Stimulated activated memory B cell treated with anti-CD40 and anti-IgM and Interleukin-4, amounts not matched to agents 10 μg/mL and 1 μg/mL and 100 μg/mL, for 72 hours (primary cell): ENCODE measurements at places on chromosomes 4 and X.

DNA sequence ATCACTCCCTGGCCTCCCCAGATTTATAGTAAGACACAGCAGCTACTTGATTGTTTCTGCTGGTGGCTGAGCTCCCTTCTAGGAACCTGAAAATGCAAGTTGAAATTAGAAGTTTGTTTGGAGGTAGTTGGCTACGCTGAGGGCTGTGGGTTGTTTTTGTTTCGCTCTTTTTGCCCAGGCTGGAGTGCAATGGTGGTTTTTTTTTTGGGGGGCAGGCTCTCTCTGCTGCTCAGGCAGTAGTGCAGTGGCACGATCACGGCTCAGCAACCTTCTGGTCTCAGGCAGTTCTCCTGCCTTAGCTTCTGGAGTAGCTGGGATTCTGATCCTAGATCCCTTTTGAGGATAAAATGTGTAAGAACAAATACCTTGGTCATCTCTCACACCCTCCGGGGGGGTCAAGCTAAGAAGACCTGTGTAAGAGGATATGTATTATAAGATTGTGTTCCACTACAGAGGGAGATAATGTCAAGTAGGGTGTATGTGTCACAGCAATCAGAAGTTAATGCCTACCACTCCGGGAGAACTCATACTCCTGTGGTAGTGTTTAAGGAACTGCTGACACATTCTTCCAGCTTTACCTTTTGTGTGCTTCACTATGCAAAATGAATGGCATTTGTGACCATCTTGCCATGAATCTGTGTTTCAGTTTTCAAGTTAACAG lies 9.7 kb downstream of the JADE1 start:
- H3K4me1 ChIP-seq = peaks cover 43% of the 10 kb centered on the region
- ATAC-seq = no peak
- no peaks in the 10 kb centered on the region for H3K27me3 ChIP-seq
- peaks cover 9% of the 10 kb centered on the region for H3K36me3 ChIP-seq

- no peaks in the 10 kb centered on the region for H3K4me1 ChIP-seq
- no peak overlapping the region for H3K27ac ChIP-seq
- ATAC-seq = no peak
- no peaks in the 10 kb centered on the region for H3K36me3 ChIP-seq
Measured at GRCh38 chrX:123303429-123303828, 119.4 kb downstream of the GRIA3 start.

DNA sequence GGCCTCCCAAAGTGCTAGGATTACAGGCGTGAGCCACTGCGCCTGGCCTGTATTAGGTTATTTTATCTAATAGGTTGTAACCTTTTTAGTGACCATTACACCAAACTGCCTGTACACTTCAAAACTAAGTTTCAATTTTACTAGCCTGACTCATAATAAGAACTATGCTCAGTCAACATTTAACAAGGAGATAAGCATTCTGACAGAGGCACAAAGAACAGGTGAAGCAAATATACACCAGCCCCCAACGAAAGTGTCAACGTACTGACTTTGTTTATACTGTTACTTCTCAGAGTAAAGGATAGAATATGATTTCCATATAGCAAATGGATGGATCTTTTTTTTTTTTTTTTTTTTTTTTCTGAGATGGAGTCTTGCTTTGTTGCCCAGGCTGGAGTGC lies 62.8 kb downstream of the SHISA3 start:
- H3K36me3 ChIP-seq = peaks cover 47% of the 10 kb centered on the region
- no peak overlapping the region for H3K4me3 ChIP-seq
- peak; percentile 70 for ATAC-seq
- H3K27ac ChIP-seq = no peak overlapping the region
- no peaks in the 10 kb centered on the region for H3K27me3 ChIP-seq
- peaks cover 5% of the 10 kb centered on the region for H3K4me1 ChIP-seq

GRCh38 chrX:24480400-24480865 lies 15.3 kb downstream of the PDK3 start:
- peak overlapping the region; percentile 92 for H3K27ac ChIP-seq
- H3K27me3 ChIP-seq = no peaks in the 10 kb centered on the region
- peaks cover 20% of the 10 kb centered on the region for H3K4me1 ChIP-seq
- peak; percentile 52 for ATAC-seq
- H3K4me3 ChIP-seq = peak overlapping the region; percentile 72

DNA sequence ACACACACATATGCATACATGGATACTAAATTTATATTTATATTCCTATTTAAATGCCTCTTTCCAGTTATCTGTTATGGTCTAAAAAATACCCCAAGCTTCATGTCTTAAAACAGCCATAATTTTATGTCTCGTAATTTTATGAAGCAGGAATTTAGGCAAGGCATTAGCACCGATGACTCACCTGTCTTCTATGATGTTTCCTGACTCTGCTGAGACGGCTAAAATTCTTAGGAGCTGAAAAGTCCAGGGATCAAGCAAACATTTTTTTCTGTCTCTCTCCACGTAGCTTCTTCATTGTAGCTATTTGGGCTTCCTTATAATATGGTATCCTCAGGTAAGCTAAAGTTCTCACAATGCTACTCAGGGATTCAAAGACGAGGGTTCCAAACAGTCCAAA lies 930.3 kb downstream of the STIM2 start:
- H3K27me3 ChIP-seq = no peaks in the 10 kb centered on the region
- no peaks in the 10 kb centered on the region for H3K36me3 ChIP-seq
- H3K4me1 ChIP-seq = no peaks in the 10 kb centered on the region
- H3K4me3 ChIP-seq = no peak overlapping the region

GRCh38 chr4:79576429-79576753 lies 168.4 kb upstream of the GK2 start:
- peak; percentile 67 for ATAC-seq
- no peak overlapping the region for H3K27ac ChIP-seq
- peaks cover 6% of the 10 kb centered on the region for H3K4me1 ChIP-seq
- no peaks in the 10 kb centered on the region for H3K27me3 ChIP-seq
- H3K36me3 ChIP-seq = no peaks in the 10 kb centered on the region
- H3K4me3 ChIP-seq = no peak overlapping the region

- peak overlapping the region; percentile 74 for H3K27ac ChIP-seq
- peaks cover 17% of the 10 kb centered on the region for H3K36me3 ChIP-seq
- H3K4me1 ChIP-seq = peaks cover 7% of the 10 kb centered on the region
- ATAC-seq = peak; percentile 69
Measured at GRCh38 chr4:146458594-146458993, 63.1 kb downstream of the SLC10A7 start.

GRCh38 chrX:33339219-33339618 lies 127.9 kb upstream of the DMD start:
- H3K27ac ChIP-seq = no peak overlapping the region
- H3K4me3 ChIP-seq = no peak overlapping the region
- H3K27me3 ChIP-seq = no peaks in the 10 kb centered on the region
- no peaks in the 10 kb centered on the region for H3K36me3 ChIP-seq
- ATAC-seq = no peak

DNA sequence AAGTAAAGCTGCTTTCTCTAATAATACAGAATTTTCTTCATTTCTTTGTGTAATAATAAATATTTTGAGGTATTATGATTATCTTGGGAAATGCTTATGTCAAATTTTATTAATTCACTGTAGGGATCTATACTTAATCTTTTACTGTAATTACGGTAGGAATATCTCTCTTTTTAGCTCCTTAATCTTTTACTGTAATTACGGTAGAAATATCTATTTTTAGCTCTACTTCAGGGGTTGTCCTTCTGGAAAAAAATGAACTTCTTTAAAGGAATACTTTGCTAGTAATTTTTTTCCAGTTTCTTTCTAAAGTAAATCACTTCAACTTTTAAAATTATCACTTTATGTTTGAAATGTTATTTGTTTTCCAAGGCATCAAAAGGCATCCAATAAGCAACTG lies 2229.4 kb upstream of the AGA start:
- H3K36me3 ChIP-seq = no peaks in the 10 kb centered on the region
- H3K27me3 ChIP-seq = no peaks in the 10 kb centered on the region
- ATAC-seq = no peak
- H3K27ac ChIP-seq = no peak overlapping the region
- H3K4me3 ChIP-seq = no peak overlapping the region

DNA sequence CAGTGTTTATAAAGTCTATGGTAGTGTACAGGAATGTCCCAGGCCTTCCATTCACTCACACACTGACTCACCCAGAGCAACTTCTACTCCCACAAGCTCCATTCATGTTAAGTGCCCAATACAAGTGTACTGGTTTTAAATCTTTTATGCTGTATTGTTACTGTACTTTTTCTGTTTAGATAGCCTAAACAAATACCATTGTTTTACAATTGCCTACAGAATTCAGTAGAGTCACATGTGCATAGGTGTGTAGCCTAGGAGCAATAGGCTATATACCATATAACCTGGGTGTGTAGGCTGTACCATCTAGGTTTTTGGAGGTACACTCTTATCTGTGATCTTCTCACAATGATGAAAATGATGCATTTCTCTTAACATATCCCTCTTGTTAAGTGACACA lies 126.7 kb downstream of the DGKK start:
- no peak for ATAC-seq
- no peak overlapping the region for H3K27ac ChIP-seq
- no peak overlapping the region for H3K4me3 ChIP-seq
- no peaks in the 10 kb centered on the region for H3K4me1 ChIP-seq
- H3K36me3 ChIP-seq = no peaks in the 10 kb centered on the region

DNA sequence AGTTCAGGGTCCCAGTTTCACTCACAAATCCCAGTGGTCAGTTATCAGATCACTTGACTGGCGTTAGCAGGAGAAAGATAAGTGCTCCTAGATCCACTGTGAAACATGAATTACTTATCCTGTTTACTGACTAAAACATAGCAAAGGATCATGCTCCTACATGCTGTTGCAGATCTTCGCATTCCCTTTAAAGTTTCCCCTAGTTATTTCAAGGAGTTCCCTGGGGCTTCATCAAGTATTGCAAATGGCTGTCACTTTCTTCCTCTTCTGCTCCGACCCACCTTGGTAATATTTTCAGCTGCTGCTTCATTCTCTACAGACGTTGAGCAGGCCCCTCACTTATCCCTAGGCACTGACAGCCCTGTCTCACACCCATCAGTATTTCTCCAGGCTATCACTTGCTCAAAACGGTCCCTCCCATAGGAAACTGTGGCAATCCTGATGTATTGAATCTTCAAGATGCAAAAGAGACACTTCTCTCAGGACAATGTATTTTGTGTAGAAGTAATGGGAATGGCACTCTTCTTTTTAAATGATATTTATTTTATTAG lies 466.0 kb downstream of the INPP4B start:
- no peaks in the 10 kb centered on the region for H3K27me3 ChIP-seq
- no peaks in the 10 kb centered on the region for H3K4me1 ChIP-seq
- H3K27ac ChIP-seq = no peak overlapping the region
- peak; percentile 24 for ATAC-seq
- no peak overlapping the region for H3K4me3 ChIP-seq

GRCh38 chrX:75301060-75301459 lies 27.2 kb downstream of the UPRT start:
- no peak overlapping the region for H3K27ac ChIP-seq
- no peaks in the 10 kb centered on the region for H3K27me3 ChIP-seq
- H3K4me1 ChIP-seq = no peaks in the 10 kb centered on the region
- H3K36me3 ChIP-seq = peaks cover 25% of the 10 kb centered on the region

GRCh38 chr4:171308661-171309060 lies 504.5 kb upstream of the GALNTL6 start:
- no peaks in the 10 kb centered on the region for H3K4me1 ChIP-seq
- ATAC-seq = no peak
- H3K27me3 ChIP-seq = no peaks in the 10 kb centered on the region
- H3K4me3 ChIP-seq = no peak overlapping the region
- no peak overlapping the region for H3K27ac ChIP-seq

- H3K27me3 ChIP-seq = no peaks in the 10 kb centered on the region
- ATAC-seq = no peak
- no peak overlapping the region for H3K4me3 ChIP-seq
- no peaks in the 10 kb centered on the region for H3K4me1 ChIP-seq
Measured at GRCh38 chr4:186570193-186570996, 15.0 kb upstream of the MTNR1A start.

GRCh38 chr4:22434895-22435294 lies 81.0 kb downstream of the ADGRA3 start:
- no peaks in the 10 kb centered on the region for H3K36me3 ChIP-seq
- ATAC-seq = no peak
- no peaks in the 10 kb centered on the region for H3K4me1 ChIP-seq
- no peak overlapping the region for H3K27ac ChIP-seq
- H3K4me3 ChIP-seq = no peak overlapping the region
- H3K27me3 ChIP-seq = no peaks in the 10 kb centered on the region

- no peaks in the 10 kb centered on the region for H3K4me1 ChIP-seq
- H3K27ac ChIP-seq = no peak overlapping the region
- ATAC-seq = no peak
- peaks cover 6% of the 10 kb centered on the region for H3K27me3 ChIP-seq
Measured at GRCh38 chr4:40948014-40948413, 198.3 kb downstream of the NSUN7 start.

- no peak for ATAC-seq
- H3K4me3 ChIP-seq = no peak overlapping the region
- H3K36me3 ChIP-seq = no peaks in the 10 kb centered on the region
- H3K27ac ChIP-seq = no peak overlapping the region
Measured at GRCh38 chr4:13940921-13941320, 313.4 kb upstream of the BOD1L1 start.

DNA sequence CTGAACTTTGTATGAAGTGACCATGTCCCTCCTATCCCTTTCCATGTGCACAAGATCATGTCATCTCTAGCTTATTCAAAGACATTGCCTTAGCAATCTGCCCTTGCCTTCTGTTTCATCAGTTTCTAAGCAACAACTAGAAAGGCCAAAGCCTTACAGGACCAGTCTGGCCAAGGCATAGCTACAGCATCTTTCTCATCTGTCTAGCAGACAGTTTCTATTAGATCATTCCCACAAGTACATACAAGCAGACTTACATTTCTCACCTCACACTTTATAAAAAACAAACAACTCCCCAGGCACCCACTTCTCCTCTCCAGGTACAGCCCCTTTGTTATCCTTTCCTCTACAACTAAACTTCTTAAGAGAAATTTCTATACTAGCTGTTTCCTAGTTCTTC lies 188.7 kb upstream of the AADAT start:
- no peaks in the 10 kb centered on the region for H3K4me1 ChIP-seq
- H3K4me3 ChIP-seq = no peak overlapping the region
- H3K36me3 ChIP-seq = no peaks in the 10 kb centered on the region
- peak; percentile 45 for ATAC-seq
- H3K27ac ChIP-seq = no peak overlapping the region
- H3K27me3 ChIP-seq = no peaks in the 10 kb centered on the region

- H3K27me3 ChIP-seq = no peaks in the 10 kb centered on the region
- H3K36me3 ChIP-seq = no peaks in the 10 kb centered on the region
- no peaks in the 10 kb centered on the region for H3K4me1 ChIP-seq
- H3K27ac ChIP-seq = no peak overlapping the region
- no peak for ATAC-seq
Measured at GRCh38 chr4:57098941-57099340, 11.2 kb downstream of the IGFBP7 start.

- peaks cover 33% of the 10 kb centered on the region for H3K36me3 ChIP-seq
- H3K27ac ChIP-seq = no peak overlapping the region
- ATAC-seq = no peak
- H3K4me3 ChIP-seq = no peak overlapping the region
Measured at GRCh38 chr4:105808750-105809041, 86.6 kb upstream of the NPNT start.

GRCh38 chrX:120459309-120459708 lies 9.8 kb downstream of the LAMP2 start:
- H3K27ac ChIP-seq = no peak overlapping the region
- no peaks in the 10 kb centered on the region for H3K27me3 ChIP-seq
- ATAC-seq = no peak
- H3K4me1 ChIP-seq = peaks cover 35% of the 10 kb centered on the region
- no peak overlapping the region for H3K4me3 ChIP-seq
- H3K36me3 ChIP-seq = no peaks in the 10 kb centered on the region
